ENCODE measurements at places on chromosomes 7 and 10. TPM values are rescaled to one million over a fixed set of nuclear protein-coding genes. Genes with fewer than 3 reads are reported as not detected.

CHST15 gene
- total RNA-seq, result 0.10 TPM

UTF1 gene
- total RNA-seq, result not detected

LRRD1 gene
- total RNA-seq, result not detected

UPK3BL2 gene
- total RNA-seq, result 14.0 TPM

CD36 gene
- not detected for total RNA-seq

WNT2 gene
- total RNA-seq, result not detected

TMEM176B gene
- not detected for total RNA-seq

NANOS1 gene
- total RNA-seq, result 0.13 TPM

DNA sequence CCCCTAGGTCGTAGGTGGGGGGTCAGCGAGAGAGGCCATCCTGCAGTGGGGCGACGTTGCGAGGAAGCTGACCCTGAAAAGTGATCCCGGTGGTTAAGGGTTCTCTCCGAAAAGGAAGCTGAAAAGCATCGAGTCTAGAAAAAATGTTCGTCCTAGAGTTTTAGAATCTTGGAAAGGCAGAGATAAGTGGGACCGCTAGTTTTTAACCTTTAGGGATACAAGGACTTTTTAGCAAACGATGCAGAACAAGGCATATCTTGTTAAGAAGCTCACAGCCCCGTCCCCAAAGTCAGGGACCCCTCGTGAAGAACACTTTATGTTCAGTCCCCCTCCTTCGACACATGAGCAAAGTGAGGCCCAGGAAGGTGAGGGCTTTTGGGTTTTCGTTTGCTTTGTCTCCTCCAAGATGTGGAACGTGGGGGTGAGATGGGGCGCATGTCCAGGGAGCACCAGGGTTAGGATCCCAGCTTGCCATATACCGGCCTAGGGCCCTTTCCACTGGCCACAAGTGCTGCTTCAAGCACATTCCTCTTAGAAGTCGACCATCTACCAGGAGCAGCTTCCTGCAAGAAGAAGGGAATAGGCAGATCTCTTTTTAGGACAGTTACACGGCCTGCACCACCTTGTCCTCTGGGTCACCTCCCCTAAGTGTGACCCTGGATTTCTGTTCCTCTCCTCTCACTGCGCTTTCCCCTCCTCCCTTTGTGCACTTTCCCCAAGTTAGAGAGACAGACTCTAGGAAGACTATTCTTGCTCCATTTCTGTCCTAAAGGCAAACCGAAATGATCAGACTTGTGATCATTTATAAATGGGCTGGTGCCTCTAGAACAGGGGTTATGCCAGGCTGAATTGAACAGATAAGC lies 969 bp downstream of the SLC35G1 start:
- no peak for DNase-seq
- peak overlapping the region; percentile 68 for H3K4me3 ChIP-seq
- no peak overlapping the region for H3K27ac ChIP-seq
- peaks cover 30% of the 10 kb centered on the region for H3K4me1 ChIP-seq
- H3K27me3 ChIP-seq, result peaks cover 14% of the 10 kb centered on the region

DNA sequence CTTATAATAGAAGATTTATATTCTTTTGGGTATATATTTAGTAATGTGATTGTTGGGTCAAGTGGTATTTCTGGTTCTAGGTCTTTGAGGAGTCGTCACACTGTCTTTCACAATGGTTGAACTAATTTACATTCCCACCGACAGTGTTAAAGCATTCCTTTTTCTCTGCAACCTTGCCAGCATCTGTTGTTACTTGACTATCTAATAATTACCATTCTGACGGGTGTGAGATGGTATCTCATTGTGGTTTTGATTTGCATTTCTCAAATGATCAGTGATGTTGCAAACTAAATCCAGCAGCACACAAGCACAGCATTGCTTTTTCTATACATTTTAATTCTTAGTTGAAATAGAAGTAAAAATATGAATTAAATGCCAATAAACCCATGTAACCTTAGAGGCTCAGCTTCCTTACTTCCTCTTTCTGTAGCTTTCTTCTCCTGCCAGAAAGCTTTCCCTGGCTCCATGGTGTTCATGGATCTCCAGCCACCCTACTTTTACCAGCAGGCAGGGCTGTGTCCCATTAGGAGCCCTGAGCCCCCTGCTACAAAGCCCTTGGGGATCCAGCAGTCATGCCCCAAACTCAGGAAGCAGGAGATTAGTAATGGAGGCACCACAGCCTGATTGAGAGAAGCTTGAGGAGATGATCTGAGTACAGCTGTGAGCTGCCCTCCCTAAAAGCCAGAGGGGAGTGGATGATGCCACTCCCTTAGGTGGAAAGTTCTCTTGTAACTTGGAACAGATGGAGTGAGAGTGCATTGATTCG lies 158.6 kb downstream of the TMEM178B start:
- peaks cover 8% of the 10 kb centered on the region for H3K27me3 ChIP-seq
- H3K36me3 ChIP-seq, result no peaks in the 10 kb centered on the region
- H3K27ac ChIP-seq, result no peak overlapping the region
- no peaks in the 10 kb centered on the region for H3K4me1 ChIP-seq
- no peak overlapping the region for H3K4me3 ChIP-seq

DNA sequence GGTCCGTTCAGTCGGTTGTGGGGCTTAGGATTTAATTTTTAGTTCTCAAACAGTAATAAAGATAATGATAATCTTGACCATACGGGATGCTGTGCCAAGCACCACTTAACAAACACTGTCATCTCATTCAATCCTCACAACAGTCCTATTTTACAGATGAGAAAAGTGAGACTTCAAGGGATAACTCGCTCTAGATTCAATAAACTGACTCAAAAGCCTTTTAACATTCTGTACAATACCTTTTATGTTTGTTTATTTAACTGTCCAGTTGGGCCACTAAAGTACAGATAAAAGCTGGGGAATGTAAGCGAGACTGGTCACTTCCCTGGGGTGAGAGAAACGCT lies 437 bp upstream of the CFAP69 start:
- no peak overlapping the region for H3K27ac ChIP-seq
- H3K4me1 ChIP-seq, result peaks cover 24% of the 10 kb centered on the region
- peak overlapping the region; percentile 79 for H3K4me3 ChIP-seq

DNA sequence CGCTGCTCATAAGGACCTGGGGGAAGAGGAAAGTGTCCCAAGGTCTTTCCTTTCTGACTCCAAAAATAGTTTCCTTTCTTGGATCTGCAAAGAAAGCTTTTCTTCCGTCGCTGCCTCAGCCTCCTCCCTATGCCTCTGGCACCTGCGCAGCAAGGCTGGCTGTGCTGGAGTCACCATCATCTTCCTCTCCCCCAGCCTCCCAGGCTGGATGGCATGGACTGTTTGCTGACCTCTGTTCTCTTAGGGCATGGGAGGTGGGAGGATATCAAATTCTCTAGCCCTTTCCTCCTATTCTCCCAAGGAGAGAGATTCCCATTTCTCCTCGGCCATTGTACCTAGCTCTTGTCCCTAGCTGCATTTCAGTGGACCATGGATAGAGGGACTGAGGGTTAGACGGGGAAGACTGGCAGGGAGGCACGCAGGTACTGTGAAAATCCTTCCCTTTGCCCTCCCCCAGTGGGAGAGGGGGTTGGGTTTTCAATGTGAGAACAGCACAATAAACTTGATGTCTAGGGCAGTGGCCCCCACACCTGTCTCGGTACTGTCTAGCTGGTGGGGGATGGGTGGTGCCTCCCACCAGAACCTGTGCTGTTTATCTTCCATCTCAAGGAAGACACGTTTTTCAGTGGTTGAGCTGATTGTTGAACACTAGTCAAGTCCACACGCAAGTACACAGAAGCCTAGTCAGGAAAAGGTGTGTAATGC lies 2.6 kb downstream of the PPP1R35 start:
- no peak for DNase-seq
- H3K27me3 ChIP-seq, result no peaks in the 10 kb centered on the region
- H3K4me1 ChIP-seq, result peaks cover 57% of the 10 kb centered on the region
- peaks cover 64% of the 10 kb centered on the region for H3K36me3 ChIP-seq
- H3K4me3 ChIP-seq, result peak overlapping the region; percentile 89
- peak overlapping the region; percentile 93 for H3K27ac ChIP-seq

- no peak for DNase-seq
- peaks cover 30% of the 10 kb centered on the region for H3K4me1 ChIP-seq
- H3K4me3 ChIP-seq, result peak overlapping the region; percentile 91
- no peaks in the 10 kb centered on the region for H3K27me3 ChIP-seq
- H3K27ac ChIP-seq, result peak overlapping the region; percentile 88
Observed at GRCh38 chr7:91880016-91880412, 488 bp downstream of the MTERF1 start.

DNA sequence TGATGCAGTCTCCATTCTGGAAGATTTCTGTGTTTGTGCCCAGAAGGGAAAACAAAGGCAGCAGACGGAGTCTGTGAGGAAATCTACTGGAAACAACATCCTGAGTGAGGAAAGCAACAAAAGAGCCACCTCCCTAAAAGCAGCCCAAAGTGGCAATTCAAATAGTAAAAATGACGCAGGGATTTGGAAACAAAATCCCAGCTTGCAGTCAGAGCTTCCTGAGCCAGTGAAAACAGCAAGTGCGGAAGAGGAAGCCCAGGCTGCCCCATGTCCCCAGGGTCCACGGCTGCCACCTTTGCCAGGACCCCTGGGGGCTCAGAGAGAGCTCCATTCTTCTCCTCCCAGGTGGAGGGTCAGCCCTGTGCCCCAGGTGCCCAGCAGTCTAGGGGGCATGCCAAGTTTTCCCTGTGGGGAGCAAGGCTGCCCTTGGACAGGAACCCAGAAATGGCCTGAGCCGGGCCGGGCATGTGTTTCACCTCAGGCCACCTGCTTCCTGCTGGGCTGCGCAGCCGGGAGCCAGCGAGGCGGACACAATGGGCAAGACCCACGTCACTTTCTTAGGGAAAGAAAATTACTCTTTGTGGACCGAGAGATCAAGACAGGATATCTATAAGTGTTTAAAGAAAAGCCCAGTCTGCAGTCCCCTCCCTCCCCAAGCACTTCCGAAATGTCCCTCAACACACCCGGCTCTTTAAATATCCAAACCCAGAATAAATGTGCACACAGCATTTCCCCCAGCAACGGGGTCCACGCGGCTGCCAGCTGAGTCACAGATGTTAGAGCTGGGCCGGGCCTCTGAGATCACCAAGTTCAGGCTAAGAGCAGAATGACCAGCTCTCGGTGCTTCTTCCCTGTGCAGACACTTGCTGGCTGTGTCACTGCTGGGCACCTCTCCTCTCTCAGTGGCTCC lies 231.1 kb downstream of the ARHGAP12 start:
- no peak overlapping the region for H3K4me3 ChIP-seq
- H3K4me1 ChIP-seq, result no peaks in the 10 kb centered on the region
- no peaks in the 10 kb centered on the region for H3K27me3 ChIP-seq
- no peak for DNase-seq

GRCh38 chr10:101783736-101784118 lies 481 bp upstream of the NPM3 start:
- peaks cover 66% of the 10 kb centered on the region for H3K4me1 ChIP-seq
- no peak for DNase-seq
- peak overlapping the region; percentile 80 for H3K27ac ChIP-seq
- H3K36me3 ChIP-seq, result peaks cover 35% of the 10 kb centered on the region

Data from activated CD4-positive, alpha-beta memory T cell treated with anti-CD3 and anti-CD28 coated beads, Interleukin-2, amount 10 ng/mL, durations not matched to agents 7 days and 5 days (primary cell).